ENCODE measurements at places on chromosomes 16 and 17. TPM values are rescaled to one million over a fixed set of nuclear protein-coding genes. Genes with fewer than 3 reads are reported as not detected.

DNA sequence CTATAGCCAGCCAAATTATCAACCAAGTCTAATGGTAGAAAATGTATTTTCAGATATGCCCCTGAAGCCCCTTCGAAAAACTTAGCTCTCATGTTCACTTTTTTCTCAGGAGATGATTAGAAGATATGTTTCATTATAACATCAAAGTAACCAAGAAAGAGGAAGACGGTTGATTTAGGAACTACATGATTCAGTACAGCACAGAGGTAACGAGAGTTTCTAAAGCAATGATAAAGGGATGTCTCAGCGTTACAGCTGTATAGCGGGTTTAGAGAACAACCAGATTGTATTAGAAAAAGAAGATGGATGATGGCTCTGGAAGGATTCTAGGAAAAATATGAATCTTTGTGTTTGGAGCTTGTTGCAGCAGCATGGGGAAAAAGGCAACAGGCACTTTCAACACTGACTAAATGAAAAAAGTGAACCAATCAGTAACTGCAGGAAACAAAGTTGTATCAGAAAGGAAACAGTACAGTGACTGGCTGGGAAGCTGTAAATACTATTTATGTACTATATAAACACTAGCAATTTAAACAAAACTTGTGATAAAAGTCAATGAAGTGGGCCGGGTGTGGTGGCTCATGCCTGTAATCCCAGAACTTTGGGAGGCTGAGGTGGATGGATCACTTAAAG is 21.5 kb downstream of the MBTD1 start:
- no peak overlapping the region for H3K27ac ChIP-seq
- H3K36me3 ChIP-seq = no peaks in the 10 kb centered on the region
- no peaks in the 10 kb centered on the region for H3K27me3 ChIP-seq

GRCh38 chr17:925817-926216 is 53.8 kb downstream of the NXN start:
- H3K36me3 ChIP-seq = no peaks in the 10 kb centered on the region
- DNase-seq = no peak

- peaks cover 24% of the 10 kb centered on the region for H3K4me1 ChIP-seq
- H3K4me3 ChIP-seq = no peak overlapping the region
- DNase-seq = no peak
- H3K27ac ChIP-seq = no peak overlapping the region
- peaks cover 3% of the 10 kb centered on the region for H3K27me3 ChIP-seq
Measured at GRCh38 chr16:27231692-27232060, 28.4 kb downstream of the KDM8 start.

- no peaks in the 10 kb centered on the region for H3K36me3 ChIP-seq
- no peak for DNase-seq
- no peaks in the 10 kb centered on the region for H3K27me3 ChIP-seq
- H3K4me1 ChIP-seq = peaks cover 9% of the 10 kb centered on the region
Measured at GRCh38 chr17:43175213-43176118, 4.5 kb downstream of the NBR1 start.

DNA sequence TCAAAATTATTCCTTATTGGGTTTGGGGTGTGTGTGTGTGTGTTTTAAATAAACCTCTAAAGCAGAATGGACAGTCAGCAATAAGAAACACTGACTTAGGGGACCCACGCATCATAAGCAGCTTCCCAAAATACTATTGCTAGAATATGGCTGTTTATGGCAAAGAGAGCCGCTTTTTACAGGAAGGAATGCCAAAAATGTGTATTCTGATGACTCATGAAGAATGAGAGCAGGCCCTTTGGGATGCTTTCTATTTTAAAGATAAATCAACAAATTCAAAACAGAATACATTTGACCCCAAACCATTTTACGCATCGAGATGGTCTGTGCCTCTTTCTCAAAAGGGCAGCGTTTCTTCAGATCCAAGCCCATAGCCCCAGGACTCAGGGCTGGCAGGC is 37.5 kb downstream of the ARHGAP17 start:
- no peak overlapping the region for H3K4me3 ChIP-seq
- H3K27ac ChIP-seq = peak overlapping the region; percentile 45
- DNase-seq = no peak
- H3K36me3 ChIP-seq = peaks cover 10% of the 10 kb centered on the region
- peaks cover 2% of the 10 kb centered on the region for H3K27me3 ChIP-seq

The BEAN1 gene
- 1.8 TPM for total RNA-seq

DNA sequence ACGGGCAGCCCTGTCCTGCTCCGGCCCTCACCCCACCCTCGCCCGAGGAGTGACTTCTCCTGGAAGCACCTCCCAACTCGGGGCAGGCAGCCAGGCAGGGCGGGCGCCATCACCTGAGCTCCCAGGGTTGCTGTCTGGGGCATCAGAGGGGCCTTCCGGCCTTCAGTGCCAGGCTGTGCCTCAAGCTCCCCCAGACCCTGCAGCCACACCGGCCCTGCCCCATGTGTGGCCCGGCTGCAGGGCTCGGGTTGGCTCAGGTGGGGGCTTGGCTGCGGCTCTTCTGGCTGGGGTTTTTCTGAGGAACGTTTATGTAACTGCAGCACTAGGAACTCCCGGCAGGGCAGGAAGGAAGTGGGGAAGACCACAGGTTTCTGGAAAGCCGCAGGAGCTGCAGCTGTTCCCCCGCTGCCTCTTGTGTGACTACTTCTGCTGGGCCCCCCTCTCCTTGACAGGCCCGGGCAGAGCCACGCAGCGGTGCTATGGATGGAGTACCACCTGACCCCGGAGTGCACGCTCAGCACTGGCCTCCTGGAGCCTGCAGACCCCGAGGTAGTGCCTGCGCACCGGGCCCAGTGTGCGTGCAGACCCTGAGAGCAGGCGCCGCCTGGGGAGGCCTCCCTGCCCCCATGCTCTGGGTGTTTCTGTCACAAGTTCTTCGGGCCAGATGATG is 45.6 kb downstream of the PRMT7 start:
- no peak overlapping the region for H3K4me3 ChIP-seq
- no peak for DNase-seq
- H3K4me1 ChIP-seq = peaks cover 15% of the 10 kb centered on the region
- H3K36me3 ChIP-seq = no peaks in the 10 kb centered on the region
- no peak overlapping the region for H3K27ac ChIP-seq

DNA sequence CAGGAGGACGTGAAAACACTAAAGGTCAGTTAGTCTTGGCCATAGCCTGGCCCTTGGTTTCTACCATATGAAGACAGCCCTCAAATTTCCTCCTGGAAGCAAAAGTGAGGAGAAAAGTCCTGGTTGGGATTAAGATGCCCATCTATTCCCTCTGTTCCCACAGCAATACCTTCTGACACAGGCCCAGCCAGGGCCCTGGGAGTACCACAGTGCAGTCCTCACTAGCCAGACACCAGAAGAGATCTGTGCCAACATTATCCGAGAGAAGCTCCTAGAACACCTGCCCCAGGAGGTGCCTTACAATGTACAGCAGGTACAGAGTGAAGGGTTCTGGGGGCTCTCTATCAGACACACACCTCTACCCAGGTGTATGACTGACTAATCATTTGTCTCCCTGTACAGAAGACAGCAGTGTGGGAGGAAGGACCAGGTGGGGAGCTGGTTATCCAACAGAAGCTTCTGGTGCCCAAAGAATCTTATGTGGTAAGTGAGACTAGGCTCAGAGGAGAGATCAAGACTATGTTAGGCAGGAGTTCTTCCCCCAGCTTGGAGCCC is 4.1 kb downstream of the ERAL1 start:
- peaks cover 4% of the 10 kb centered on the region for H3K4me1 ChIP-seq
- no peaks in the 10 kb centered on the region for H3K36me3 ChIP-seq
- H3K27me3 ChIP-seq = no peaks in the 10 kb centered on the region
- no peak for DNase-seq
- H3K4me3 ChIP-seq = no peak overlapping the region

The TMEM204 gene
- total RNA-seq = 0.22 TPM

- no peak overlapping the region for H3K4me3 ChIP-seq
- no peak for DNase-seq
- H3K27me3 ChIP-seq = peaks cover 1% of the 10 kb centered on the region
- H3K36me3 ChIP-seq = no peaks in the 10 kb centered on the region
- H3K4me1 ChIP-seq = no peaks in the 10 kb centered on the region
- no peak overlapping the region for H3K27ac ChIP-seq
Measured at GRCh38 chr17:65942592-65942991, 249.3 kb downstream of the CEP112 start.

GRCh38 chr17:76871668-76872067 is 3.5 kb downstream of the MGAT5B start:
- DNase-seq = no peak
- peaks cover 12% of the 10 kb centered on the region for H3K27me3 ChIP-seq
- H3K4me1 ChIP-seq = peaks cover 8% of the 10 kb centered on the region
- no peak overlapping the region for H3K27ac ChIP-seq
- peaks cover 8% of the 10 kb centered on the region for H3K36me3 ChIP-seq

The CTRB2 gene
- total RNA-seq = not detected

GRCh38 chr16:3822366-3823045 is 58.0 kb downstream of the CREBBP start:
- H3K4me1 ChIP-seq = peaks cover 40% of the 10 kb centered on the region
- DNase-seq = no peak
- H3K36me3 ChIP-seq = no peaks in the 10 kb centered on the region
- no peak overlapping the region for H3K27ac ChIP-seq
- no peak overlapping the region for H3K4me3 ChIP-seq

DNA sequence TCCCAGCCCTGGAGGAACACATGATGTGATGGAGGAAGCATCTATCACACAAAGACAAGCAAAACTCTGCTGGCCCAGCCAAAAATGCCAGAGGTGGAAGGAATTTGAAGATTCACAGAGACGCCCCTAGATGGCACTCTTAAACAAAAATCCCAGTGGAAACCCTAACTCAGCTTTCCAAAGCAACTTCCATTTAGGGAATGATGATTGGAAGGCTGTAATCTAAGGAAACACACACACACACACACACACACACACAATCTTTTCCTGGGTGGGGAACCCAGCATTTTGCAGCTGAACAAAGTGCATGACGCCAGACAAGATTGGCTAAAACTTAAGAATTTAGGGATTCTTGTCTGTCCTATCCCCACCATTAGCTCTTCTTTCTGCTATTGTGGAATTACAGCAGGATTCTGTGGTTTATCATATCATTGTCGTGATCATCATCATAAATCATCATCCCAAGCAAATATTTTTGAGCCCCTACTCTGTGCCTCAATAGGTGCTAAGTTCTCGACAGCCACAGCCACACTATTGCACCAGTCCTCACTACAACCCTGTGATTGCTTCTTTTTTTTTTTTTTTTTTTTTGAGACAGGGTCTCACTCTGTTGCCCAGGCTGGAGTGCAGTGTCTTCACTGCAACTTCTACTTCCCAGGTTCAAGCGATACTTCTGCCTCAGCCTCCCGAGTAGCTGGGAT is 1.6 kb upstream of the LDAF1 start:
- peaks cover 8% of the 10 kb centered on the region for H3K27me3 ChIP-seq
- no peak overlapping the region for H3K4me3 ChIP-seq
- H3K4me1 ChIP-seq = no peaks in the 10 kb centered on the region
- DNase-seq = peak; percentile 32
- H3K27ac ChIP-seq = no peak overlapping the region
- peaks cover 5% of the 10 kb centered on the region for H3K36me3 ChIP-seq

GRCh38 chr17:7132511-7133094 is 18.0 kb upstream of the ASGR2 start:
- H3K4me3 ChIP-seq = peak overlapping the region; percentile 57
- H3K27me3 ChIP-seq = peaks cover 4% of the 10 kb centered on the region
- H3K27ac ChIP-seq = peak overlapping the region; percentile 29

DNA sequence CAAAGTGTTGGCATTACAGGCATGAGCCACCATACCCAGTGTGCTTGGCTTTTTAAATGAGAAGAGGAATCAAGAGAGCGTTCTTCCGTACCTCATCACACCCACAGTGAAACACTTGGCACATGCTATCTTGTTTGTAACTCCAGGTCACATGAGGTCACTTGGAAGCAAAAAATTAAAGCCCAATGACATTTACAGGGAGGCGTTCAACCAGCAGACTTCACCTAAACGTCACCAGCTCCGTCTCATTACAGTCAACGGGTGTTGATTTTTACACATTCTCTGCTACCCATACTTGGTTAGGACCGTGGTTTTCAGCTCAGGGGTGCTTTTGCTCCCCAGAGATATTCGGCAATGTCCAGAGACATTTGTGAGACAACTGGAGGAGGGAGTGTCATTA is 127.0 kb downstream of the XYLT1 start:
- no peaks in the 10 kb centered on the region for H3K36me3 ChIP-seq
- H3K27me3 ChIP-seq = peaks cover 6% of the 10 kb centered on the region
- no peak for DNase-seq
- peaks cover 6% of the 10 kb centered on the region for H3K4me1 ChIP-seq
- no peak overlapping the region for H3K27ac ChIP-seq

GRCh38 chr16:24909856-24910255 is 64.1 kb downstream of the SLC5A11 start:
- no peak for DNase-seq
- H3K4me1 ChIP-seq = no peaks in the 10 kb centered on the region
- no peak overlapping the region for H3K4me3 ChIP-seq
- H3K27me3 ChIP-seq = peaks cover 2% of the 10 kb centered on the region
- peaks cover 2% of the 10 kb centered on the region for H3K36me3 ChIP-seq

DNA sequence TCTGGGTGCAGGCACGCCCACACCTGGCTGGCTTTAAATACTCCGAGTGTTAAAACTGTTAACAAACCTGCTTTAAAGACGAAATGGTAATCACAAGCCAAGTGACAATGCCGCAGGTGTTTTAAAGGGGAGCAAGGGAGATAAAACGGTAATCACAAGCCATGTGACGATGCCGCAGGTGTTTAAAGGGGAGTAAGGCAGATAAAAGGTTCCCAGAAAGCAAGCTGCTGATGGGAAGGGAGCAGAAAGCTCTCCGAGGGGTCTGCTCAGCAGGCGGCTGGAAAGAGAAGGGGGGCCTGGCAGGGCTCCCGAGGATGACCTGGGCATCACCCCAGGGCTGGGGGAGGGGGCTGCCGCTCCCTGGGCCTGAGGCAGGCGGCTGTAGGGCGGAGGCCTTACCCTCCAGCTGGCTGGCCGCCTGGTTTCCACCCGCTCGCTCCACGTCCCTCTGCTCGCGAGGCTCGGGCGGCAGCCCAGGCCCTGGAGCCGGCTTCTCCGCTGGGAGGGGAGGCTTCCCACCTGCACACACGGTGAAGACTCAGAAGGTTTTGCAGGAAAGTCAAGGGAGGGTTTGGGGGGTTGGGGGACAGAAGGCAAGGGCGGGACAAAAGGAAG is 12.1 kb downstream of the NDUFAF8 start:
- H3K4me1 ChIP-seq = peaks cover 37% of the 10 kb centered on the region
- H3K4me3 ChIP-seq = peak overlapping the region; percentile 76
- peaks cover 36% of the 10 kb centered on the region for H3K27me3 ChIP-seq
- peak; percentile 71 for DNase-seq
- H3K36me3 ChIP-seq = no peaks in the 10 kb centered on the region
- H3K27ac ChIP-seq = peak overlapping the region; percentile 100

GRCh38 chr17:74119049-74119580 is 84.4 kb upstream of the RPL38 start:
- H3K27me3 ChIP-seq = peaks cover 13% of the 10 kb centered on the region
- peak overlapping the region; percentile 57 for H3K27ac ChIP-seq
- H3K4me1 ChIP-seq = peaks cover 54% of the 10 kb centered on the region
- no peaks in the 10 kb centered on the region for H3K36me3 ChIP-seq
- DNase-seq = no peak

- no peak overlapping the region for H3K4me3 ChIP-seq
- H3K27me3 ChIP-seq = peaks cover 2% of the 10 kb centered on the region
- no peak for DNase-seq
- peaks cover 5% of the 10 kb centered on the region for H3K4me1 ChIP-seq
Measured at GRCh38 chr16:20904507-20905081, 4.0 kb downstream of the LYRM1 start.

All from glutamatergic neuron (in vitro differentiated cells).